ENCODE measurements at places on chromosomes 3 and 15.

- DNase-seq: no peak
Observed at GRCh38 chr3:18883571-18883970, 264.7 kb upstream of the KCNH8 start.

GRCh38 chr15:43908516-43909050, 81.8 kb downstream of the WDR76 start:
- DNase-seq: no peak

GRCh38 chr3:126997455-126998038, 14.6 kb downstream of the PLXNA1 start:
- no peak for DNase-seq

DNA sequence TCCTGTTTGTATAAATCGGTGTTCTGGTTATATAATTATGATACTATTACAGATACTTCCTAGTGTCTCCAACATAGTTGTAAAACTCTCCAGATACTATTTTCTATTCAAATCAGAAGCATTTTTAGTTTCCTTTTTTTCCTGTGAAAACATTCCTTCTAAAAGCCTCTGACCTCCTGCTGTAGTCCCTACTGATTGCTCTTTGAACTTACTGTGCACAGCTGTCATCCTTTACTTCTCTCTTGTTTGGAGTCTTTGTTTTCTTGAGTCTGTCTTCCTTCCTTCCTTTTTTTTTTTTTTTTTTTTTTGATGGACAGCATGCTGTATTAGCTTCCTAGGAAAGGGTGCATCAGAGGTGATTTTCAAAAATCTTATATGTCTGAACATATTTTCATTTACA, 28.9 kb downstream of the NR2C2 start:
- DNase-seq: no peak

- DNase-seq: no peak
Observed at GRCh38 chr3:73955494-73956070, 330.8 kb upstream of the PDZRN3 start.

- no peak for DNase-seq
Observed at GRCh38 chr3:151214459-151214858, 11.4 kb upstream of the GPR171 start.

DNA sequence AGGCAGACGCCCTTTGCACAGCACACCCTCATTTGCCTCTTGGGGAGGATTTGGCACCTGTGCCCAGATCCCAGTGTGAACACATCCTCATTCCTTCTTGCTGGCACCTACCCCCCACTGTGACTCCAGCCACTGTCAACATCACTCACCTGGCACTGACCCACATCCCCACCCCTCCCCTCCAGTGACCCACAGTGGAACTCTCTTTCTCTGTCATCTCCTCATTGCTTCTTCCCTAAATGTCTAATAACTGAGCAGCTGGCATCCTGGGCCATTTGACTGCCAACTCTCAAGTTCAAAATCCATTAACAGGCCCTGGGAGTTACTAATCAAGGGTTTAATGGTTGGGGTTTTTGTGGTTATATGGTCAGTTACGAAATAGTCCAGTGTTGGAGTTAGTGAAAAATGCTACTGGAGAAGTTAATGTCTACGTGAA, 14.4 kb downstream of the SNAPC5 start:
- DNase-seq: no peak

- DNase-seq: no peak
Observed at GRCh38 chr3:108407886-108408285, 102.5 kb downstream of the MYH15 start.

- DNase-seq: no peak
Observed at GRCh38 chr3:70743754-70744153, 431.3 kb upstream of the MDFIC2 start.

GRCh38 chr3:71641674-71642073, 58.1 kb upstream of the FOXP1 start:
- no peak for DNase-seq

- no peak for DNase-seq
Observed at GRCh38 chr3:99269606-99270351, 368.3 kb upstream of the DCBLD2 start.

- no peak for DNase-seq
Observed at GRCh38 chr3:49004352-49005302, 2.6 kb upstream of the WDR6 start.

- DNase-seq: no peak
Observed at GRCh38 chr15:80953953-80954778, 35.5 kb downstream of the MESD start.

DNA sequence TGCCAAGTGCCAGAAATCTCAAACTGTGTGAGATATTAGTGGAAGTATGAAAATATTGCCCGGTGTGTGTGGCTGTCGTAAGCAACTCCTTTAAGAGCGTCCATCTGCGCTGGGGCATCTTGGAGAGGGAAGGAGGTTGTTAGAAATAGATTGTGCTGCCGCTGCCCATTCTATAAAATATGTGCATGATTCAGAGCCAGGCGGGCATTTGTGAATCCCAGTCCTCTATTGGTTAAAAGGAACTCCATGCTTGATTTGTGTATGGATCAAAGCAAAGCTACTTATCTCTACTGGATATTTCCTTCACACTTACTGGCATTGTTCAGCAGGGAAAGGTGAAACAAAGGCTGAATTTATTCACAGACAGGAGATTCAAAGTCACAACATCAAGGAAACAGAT, 89.6 kb upstream of the SNRK start:
- DNase-seq: no peak

DNA sequence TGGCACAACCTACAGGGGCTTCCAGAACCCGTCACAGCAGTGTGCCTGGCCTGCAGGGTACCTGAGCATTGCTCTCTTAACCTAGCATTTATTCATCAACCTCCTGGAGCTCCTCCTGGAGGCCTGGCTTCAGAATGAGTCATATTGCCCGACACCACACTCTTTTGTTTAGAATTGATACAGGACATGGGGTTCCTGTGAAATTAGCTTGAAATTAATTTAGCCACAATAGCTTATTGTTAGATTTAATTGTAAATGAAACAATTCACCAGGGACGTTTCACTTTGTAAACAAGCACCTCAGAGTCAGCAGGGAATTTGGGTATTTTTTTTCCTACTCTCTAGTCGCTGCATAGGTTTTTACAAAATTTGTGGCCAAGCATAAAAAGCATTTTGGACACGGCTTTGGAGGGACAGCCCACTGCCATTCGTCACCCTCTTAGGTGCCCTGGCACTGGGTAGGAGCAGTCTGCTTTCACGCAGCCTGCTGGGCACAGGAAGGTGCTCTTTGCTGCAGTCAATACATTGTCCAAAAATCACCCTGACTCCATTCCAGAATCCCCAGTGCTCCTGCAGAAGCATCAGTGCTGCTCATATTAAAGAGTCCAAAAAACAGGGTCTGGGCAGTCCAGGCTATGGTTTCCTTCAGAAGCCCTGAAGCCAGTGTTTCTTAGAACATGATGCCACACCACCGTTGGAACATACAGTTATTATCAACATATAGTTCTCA, 60.8 kb upstream of the MEF2A start:
- DNase-seq: no peak

GRCh38 chr3:193711523-193711963, 118.5 kb downstream of the OPA1 start:
- no peak for DNase-seq

- no peak for DNase-seq
Observed at GRCh38 chr3:11391174-11391879, 119.1 kb downstream of the ATG7 start.

DNA sequence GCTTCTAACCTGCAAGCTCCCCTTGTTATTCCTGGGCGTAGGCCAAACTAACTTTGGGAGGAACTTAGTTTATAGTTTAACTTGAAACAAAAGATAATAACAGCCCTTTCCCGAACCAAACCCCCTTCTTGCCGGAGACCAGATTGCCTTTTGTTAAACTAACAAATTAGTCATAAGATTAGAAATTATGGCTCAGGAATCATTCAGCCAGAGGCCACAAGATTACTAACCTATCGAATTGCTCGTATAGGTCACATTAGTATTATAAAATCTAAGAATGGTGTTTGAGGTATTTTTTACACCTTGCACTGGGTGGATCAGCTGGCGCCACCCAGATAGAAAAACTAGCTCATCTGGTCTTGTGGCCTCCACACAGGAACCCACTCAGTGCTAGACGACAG, 65.3 kb upstream of the RAP2B start:
- DNase-seq: no peak

DNA sequence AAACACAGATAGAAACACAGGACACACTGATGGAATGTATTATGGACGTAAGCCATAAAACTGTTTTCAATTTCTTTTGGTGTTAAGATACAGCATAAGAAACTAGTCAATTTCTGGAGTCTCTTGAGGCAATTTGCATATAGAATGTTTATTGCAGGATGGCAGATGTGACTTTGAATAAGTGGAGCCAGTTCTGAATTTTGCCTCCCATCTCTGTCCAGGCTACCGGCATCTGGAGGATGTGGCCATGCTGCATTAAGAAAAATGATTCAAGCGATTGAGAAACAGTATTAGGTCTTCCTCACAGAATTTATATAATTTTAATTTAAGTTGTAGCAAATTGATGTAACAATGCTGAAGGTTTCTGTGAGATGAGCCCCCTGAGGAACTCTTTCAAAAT, 81.5 kb downstream of the CHST2 start:
- DNase-seq: no peak

- no peak for DNase-seq
Observed at GRCh38 chr15:75125935-75126334, 75.7 kb upstream of the C15orf39 start.

GRCh38 chr15:70036585-70037291, 61.0 kb downstream of the TLE3 start:
- DNase-seq: no peak

DNA sequence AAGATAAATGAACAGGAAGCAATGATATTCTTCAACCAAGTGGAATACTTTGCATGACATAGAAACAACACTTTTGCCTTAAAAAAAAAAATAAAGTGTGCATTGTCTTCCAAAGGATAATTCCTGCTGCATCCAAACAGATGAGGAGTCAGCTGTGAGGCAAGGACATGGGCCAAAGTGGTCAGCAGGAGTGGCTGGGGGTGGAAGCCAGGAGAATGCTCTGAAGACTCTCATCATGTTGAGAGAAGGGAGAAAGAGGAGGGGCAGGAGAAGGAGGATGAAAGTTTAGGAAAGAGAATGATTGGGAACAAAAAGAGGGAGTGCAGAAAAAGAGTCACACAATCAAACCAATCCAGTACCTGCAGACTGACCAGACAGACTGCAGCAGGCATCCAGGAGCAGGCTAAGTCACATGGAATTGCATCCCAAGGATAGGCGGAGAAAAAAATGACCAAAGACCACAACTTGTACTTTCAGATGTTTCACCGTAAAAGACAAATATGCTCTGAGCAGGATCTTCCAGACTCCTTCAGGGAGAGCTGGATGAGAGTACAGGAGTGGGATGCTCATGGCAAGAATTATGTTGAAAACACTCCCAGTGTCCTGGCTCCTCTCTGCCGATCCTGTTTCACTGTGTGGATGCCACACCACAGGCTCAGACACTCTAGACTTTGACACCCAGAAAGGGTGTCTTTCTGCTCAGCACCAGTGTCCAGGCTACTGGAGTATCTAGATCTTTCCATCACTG, 11.9 kb downstream of the ABI3BP start:
- no peak for DNase-seq

GRCh38 chr15:31758126-31758525, 272.2 kb upstream of the CHRNA7 start:
- DNase-seq: no peak

- no peak for DNase-seq
Observed at GRCh38 chr3:127771746-127772145, 50.6 kb downstream of the MGLL start.

- no peak for DNase-seq
Observed at GRCh38 chr15:98063871-98064270, 103.4 kb downstream of the ARRDC4 start.

DNA sequence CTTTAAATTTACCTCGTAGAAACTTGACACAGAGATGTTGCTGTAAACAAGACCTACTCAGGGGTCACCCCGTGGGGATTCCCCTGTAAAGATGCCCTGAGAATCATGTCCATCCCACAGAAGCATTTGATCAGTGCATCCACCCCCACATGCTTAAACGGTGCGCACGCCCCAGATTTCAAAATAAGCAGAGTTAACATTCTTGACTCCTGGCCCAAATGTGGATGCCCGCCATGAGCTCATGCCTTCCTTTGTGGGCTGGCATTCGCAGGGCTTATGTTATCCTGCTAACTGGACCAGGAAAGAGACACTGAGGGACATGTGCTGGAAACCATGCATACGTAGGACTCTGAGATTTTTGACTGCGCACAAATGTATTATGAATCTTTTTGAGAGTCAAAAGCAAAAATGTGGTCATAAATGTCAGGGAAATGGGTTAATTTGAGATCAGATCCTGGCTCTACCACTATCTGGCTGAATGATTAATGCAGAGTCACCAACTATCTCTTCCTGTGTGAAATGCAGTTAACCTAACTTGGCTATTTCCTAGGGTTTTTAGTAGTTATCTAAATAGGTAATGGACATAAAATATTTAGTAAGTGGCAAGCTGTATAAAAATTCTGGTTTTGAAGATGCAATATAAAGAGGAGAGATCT, 9.1 kb upstream of the TP63 start:
- DNase-seq: no peak

GRCh38 chr3:7209098-7209497, 348.2 kb downstream of the GRM7 start:
- DNase-seq: no peak

DNA sequence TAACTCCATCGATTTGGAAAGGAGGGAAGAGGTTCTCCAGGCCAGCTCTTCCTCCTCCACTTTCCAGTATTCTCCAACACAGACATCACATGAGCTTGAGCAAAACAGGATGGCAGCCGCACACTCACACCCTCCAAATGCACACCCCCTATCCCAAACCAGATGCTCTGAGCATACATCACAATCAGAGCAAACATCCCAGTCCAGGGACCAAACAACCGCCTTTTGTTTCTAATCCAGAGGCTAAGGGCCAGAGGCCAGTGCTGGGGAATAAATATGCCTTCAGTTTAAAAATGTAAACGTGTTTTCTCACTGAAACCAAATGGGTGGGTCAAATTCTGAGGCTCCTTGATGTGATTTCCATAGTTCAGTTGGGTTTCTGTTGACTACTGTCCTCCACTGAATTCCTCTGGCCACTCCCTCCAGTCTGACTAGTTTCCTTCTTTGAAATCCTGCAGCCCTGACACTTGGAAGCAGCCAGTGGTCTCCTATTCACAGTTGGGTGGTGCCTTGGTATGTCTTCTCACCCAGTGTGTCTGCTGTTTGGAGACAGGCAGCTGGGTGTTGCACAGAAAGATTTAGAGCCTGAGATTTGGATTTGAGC, 19.2 kb upstream of the MFGE8 start:
- DNase-seq: no peak

DNA sequence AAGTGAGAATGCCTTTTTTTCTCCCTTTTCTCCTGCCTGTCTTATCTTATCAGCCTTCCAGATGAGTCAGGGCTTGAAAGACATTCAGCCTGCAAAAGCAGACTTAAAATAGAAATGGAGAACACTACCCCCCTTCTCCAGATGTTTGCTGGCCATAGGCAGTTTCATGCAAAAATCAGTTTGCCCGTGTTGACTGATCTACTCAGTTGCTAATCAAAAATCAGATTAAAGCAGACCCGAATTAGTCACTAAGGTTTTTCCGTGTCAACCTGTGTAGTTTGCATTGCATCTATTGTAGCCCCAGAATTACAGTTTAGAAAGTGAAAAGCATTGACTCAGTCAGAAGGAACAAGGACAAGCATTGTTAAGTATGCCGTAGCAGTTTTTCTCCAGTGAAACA, 56.2 kb downstream of the IL5RA start:
- no peak for DNase-seq

GRCh38 chr3:82329300-82329699, 567.9 kb upstream of the GBE1 start:
- no peak for DNase-seq

All from stimulated activated CD4-positive, alpha-beta T cell treated with anti-CD3 and anti-CD28 coated beads, Interleukin-1b, Interleukin-23, amount 100 ng/mL, for 1 hour (primary cell).